CD4-positive, alpha-beta T cell treated with Interleukin-21 for 1 hour (primary cell): ENCODE measurements at places on chromosomes 3 and 15.

DNA sequence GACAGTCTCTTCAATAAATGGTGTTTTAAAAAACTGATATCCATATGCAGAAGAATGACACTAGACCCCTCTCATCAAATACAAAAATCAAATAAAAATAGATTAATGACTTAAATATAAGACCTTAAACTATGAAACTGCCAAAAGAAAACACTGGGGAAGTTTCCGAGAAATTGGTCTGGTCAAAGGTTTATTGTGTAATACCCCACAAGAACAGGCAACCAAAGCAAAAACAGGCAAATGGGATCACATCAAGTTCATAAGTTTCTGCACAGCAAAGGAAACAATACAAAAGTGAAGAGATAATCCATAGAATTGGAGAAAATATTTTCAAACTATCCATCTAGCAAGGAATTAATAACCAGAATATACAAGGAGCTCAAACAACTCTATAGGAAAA is 126.2 kb downstream of the GOLIM4 start:
- no peak for DNase-seq

DNA sequence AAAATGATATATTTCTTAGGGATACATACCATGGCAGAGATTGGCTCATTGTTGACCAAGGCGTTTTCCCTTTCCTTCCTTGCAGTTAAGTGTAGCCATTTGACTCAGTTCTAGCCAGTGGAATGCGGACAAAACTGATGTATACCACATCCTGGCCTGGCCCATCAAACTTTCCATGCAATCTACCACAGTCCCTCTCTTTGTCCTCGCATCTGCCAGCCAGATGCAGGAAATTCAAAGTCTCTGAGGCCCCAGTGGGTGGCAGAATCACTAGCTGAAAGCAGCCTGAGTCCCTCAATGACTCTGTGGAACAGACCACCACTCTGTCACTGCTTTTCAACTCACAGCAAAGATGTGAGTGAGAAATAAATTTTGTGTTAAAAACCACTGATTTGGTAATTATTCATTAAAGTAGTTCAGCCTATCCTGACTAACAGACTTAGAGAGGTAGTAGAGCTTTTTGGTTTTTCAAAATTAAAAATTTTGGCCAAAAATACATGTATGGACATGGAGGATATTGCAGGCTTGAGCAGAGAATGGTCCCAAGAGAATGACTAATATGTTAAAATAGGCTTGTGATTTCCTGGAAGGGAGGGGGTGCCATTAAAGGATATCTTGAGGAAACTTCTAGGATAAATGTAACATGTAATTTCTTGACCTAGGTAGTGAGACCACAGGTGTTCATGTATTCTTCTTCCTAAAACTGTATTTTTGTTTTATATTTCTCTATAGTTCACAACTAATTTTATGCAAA is 10.9 kb downstream of the LRRFIP2 start:
- no peak for DNase-seq

- peak; percentile 49 for DNase-seq
Observed at GRCh38 chr15:85408270-85408746, 27.9 kb downstream of the AKAP13 start.

GRCh38 chr3:42654331-42655201 is 1.1 kb downstream of the ZBTB47 start:
- no peak for DNase-seq

GRCh38 chr15:42324308-42324707 is 35.0 kb upstream of the CAPN3 start:
- DNase-seq: no peak

DNA sequence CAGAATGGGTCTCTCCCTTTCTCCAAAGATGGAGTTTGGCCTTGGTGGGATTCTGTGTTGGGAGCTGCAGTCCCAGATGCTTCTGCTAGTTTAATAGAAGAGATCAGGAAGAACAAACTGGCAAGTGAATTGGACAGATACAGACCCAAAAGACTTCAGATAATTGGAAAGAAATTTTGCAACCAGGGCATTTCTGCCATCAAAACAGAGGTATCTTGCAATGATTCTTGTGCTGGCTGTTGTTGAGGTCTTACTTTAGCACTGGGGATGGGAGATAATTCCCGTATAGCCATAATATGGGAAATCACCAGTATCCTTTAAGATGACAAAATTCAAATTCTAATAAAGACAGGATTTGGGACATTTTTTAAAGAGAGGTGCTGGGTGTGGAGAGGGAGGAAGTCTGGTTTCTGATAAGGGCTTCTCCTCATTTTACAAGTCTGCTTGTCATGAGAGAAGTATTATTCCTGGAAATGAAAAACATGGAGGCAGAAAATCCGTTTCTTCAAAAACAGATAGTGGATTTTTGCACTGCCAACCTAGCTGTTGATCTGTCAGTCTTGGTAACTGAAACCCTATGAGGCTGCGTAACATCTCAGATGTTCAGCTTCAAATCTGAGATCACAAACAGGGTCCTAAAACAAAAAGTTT is 40.1 kb downstream of the FNDC3B start:
- no peak for DNase-seq

DNA sequence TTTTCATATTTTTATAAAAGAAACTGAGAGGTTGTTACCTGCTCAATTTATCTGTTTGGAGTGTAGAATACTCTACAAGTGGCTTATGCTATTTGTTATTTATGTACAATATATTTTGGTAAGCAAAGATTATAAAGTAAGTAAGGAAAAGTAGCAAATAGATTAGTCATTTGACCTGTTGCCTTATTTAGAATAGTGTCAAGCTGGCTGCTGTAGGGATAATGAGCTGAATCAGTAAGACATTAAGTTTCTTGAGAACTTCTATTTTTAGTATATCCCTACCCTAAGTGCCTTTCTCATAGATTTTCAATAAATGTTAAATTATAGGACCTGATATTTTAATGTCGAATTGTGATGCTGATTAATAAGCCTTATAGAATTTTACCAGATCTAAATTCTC is 37.2 kb downstream of the ECT2 start:
- DNase-seq: no peak

GRCh38 chr15:100434038-100434437 is 92.3 kb upstream of the ADAMTS17 start:
- no peak for DNase-seq

GRCh38 chr3:67647390-67647878 is 7.0 kb downstream of the SUCLG2 start:
- no peak for DNase-seq

DNA sequence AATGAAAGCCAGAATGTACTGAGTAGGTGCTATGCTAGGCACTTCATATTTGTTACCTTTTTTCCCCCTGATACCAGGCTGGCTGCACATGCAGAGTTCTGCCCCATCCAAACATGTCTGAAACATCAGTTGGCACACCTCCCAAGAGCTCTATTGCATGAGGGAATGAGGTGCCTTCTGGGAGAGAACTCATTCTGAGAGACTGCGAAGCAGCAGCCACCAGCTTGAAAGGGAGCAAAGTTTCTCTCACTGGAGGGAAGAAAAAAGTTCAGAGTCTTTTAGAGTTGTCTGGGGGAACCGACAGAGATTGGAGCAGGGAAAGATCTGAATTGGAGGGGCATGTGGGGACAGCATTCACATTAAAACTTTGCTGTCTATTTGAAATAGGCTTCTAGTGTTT is 84.1 kb downstream of the AGBL1 start:
- DNase-seq: no peak

DNA sequence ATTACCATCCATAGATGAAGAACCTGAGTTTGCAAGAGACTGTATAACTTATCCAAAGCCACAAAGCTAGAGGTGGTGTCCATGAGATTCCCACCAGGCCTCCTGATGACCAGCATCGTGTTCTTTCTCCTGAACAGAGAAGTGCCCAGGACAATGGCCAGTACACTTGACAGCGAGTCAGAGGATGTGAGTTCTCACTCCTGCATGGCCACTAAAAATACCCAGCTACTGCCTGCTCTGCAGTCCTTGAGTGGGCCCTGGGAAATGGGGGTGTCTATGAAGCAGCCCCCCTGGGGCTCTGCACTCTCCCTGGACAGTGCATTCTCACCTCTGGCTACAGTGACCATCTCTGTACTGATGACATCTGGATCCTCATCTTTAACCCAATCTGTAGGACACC is 201.2 kb downstream of the RPLP1 start:
- DNase-seq: no peak

DNA sequence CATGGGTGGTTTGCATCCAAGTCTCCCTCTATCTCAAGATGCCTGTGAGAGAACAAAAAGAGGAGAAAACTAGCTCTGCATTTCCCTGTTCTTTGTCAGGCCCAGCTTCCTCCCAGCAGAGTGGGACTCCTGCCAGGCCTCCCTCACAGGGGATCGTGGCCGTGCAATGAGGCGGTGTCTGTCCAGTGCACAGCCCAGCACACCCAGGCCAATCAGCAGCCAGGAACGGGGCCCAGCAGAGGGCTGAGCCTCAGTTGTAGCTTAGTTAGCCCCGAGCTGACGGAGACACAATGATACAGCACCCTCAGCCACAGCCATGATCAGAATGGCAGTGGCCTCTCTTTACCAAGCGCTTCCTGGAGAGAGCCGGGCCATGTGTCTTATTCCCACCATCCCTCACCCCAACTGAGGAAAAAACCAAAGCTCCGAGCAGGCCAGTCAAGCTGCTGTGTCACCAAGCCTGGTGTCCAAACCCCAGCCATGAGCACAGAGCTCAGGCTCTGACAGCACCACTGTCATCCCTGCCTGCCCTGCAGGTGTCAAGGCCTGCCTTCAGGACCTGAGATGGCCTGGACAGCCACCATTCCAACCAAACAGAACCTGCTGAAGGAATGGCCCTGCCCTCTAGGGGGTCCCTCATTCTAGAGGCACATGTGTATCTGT is 71.1 kb downstream of the DNAJB8 start:
- no peak for DNase-seq

- DNase-seq: no peak
Observed at GRCh38 chr3:58621086-58621830, 44.1 kb upstream of the FAM107A start.

GRCh38 chr15:68875377-68876116 is 54.8 kb upstream of the SPESP1 start:
- DNase-seq: peak; percentile 86

DNA sequence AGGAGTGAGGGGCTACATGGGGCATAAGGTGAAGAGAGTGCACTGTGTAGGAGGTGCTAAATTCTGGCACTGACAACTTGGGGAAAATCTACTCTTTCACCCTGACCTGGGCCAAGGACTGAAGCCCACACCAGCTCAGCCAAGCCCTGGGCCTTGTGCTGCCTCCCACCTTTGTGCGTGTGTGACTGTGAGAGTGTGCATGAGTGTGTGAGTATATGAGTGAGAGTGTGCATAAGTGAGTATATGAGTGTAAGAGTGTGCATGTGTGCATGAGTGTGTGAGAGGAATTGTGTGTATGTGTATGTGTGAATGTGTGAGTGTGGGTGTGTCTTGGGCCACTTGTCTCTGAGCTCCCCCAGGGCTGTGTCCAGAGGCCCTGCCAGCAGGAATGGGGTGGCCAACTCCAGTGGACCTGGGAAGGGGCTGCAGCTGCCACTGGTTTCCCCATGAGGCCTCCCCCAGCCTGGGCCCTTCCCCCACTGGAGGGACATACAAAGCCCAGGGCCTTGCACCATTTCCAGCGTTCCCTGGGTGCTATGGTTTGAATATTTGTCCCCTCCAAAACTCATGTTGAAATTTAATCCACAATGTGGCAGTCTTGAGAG is 15.2 kb downstream of the C3orf22 start:
- no peak for DNase-seq

DNA sequence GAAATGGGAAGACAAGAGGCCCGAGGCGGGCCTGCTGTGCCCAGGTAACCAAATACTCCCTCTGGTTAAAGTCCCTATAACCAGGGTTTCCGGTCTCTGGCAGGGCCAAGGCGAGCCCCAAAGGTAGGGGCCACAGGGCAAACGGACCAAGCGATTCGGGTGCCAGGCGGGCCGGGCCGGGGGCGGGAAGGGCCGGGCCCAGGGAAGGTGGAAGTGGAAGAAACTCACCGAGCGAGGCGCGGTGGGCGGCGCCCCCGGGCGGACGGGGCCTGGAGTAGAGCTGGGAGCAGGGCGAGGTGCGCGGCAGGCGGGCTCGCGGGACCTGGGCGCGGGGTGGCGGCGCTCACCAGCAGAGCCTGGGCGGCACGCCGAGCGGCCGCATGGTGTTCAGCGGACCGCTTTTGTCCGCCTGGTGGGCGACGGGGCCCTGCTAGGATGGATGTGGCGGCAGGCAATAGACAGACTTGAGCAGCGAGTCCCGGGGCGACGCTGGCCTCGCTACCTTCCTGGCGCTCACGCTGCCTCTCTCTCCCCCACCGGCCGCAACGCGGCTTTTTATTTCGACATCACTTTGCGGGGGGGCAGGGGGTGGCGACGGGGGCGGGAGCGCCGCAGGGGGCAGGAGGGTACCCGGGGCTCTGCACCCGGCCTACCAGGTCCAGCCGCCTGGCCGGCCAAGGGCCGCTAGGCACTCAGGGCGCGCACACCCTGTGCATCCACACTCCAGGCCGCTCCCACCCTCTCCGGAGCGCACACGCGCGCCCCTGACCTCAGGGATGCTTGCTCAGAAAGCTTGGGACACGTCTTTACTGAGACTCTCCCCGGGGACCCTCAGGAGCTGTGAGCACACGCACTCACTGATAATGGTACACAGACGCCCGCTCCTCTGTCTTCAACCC is at the start of gene GATA2:
Gene GATA2 (minus strand): TSS at position 531 of the 899 bp plus-strand sequence. CDS start 6,170 bp downstream, outside the sequence.
- no peak for DNase-seq

GRCh38 chr3:197505796-197506548 is 49.8 kb downstream of the BDH1 start:
- DNase-seq: no peak

DNA sequence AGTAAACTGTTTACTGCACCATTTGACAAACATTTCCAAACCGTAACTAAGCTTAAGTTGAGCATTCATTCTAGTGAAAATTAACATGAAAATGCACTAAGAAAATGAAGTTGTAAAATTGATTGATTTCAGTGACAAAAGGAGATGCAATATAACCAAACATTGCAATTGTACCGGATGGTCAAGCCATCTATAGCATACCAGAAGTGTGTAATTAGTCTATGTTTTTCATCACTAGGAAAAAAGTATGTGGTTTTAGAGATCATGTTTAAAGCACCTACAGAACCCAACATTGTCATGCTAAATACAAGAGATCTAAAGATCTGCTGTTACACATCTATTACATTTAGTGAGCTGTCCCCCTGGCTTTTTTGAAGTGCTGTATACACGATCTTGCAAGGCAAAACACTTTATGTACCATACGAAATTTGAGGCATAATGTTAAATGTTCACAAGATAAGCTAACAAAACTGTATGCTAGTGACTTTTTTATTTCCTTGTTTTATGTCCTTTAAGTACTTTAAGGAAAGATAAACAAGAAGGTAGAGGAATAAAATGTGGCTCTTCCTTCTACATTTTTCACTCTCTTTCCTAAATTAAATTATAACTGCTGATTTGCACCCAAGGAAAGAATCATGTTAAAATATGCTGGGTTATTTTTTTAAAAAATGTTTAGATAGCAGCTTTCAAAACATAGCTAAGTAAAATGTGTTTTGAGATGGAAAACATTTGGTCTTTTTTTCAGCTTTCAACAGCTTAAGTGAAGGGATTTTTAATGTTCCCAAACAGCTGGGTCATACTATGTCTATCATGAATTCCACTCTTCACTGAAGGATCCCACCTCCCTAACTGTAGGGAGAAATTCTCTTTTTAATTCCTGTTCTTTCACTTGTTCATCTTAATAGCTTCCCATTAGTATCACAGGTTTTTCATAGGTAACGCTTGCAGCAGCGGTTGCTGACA is 498.0 kb downstream of the MECOM start:
- DNase-seq: no peak

GRCh38 chr3:39981547-39982184 is 172.3 kb downstream of the MYRIP start:
- no peak for DNase-seq
